ENCODE measurements at places on chromosomes 3 and 15. TPM values are rescaled to one million over a fixed set of nuclear protein-coding genes. Genes with fewer than 3 reads are reported as not detected.

KLHL6 gene
- total RNA-seq = 6.4 TPM

SLC12A1 gene
- total RNA-seq = not detected

PRSS50 gene
- total RNA-seq = 1.6 TPM

ZNF148 gene
- 50.2 TPM for total RNA-seq

PARP3 gene
- total RNA-seq = 48.5 TPM

EHD4 gene
- 64.1 TPM for total RNA-seq

ITIH1 gene
- not detected for total RNA-seq
